ENCODE measurements at places on chromosomes 16 and 17.
A peak's percentile ranks its signal among the peaks of the same experiment; 100 is the strongest.

DNA sequence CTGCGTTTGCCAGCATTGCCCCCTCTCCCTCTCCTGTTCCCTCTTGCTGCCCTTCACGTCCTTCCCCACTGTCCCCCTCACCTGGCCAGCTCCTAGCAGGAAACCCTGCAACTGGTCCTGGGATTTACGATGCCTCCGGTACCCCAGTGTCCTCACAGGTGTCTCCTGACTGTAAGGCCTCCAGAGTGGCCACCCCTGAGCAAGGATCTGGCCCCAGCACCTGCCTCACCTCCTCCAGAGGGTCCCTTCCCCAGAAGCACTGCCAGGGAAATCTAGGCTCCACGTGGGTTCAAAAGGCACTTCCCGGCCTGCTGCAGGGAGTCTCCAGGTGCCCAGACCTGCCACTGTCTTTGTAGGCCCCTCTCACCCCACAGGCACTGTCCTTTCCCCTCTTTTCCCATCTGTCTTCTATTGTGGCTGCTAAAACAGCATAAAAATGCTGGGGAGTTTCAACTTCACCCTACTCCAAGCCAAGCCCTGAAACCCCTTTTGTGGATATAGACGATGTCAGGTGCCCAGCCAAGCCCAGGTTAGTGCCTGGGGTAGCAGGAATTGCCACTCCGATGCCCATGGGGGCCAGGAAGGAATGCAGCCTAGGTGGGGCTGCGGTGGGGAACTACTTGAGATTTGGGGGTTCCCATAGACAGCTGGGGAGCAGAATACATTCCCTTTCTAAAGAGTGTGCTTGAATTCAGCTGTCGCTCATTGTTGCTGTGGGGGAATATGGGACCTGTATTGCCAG is 25.7 kb downstream of the RAB11FIP4 start:
- DNase-seq = no peak

GRCh38 chr17:17515934-17516930 is 20.0 kb upstream of the RASD1 start:
- peak; percentile 42 for DNase-seq

DNA sequence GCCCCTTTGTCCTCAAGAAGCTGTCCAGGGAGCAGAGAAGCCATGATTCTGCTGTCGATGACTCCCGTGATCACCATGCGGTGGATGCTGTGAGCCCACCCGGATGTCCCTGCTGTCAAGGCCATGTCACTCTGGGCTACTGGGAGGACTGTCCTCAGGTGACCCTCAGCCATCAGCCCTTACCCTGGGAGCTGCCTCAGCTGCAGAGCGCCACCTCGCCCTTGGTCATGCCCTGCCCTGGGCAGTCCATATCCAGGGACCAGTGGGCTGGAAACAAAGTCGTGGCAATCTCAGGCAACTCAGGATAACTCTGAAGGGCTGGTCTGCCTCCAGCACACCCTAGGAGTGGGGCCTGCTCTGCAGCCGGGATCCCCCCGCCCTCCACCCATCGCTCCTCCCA is 63.6 kb downstream of the CACNG5 start:
- no peak for DNase-seq

- DNase-seq = no peak
Measured at GRCh38 chr17:5784791-5785190, 200.5 kb upstream of the NLRP1 start.

GRCh38 chr16:86248310-86248905 is 261.9 kb upstream of the FOXF1 start:
- DNase-seq = no peak

GRCh38 chr17:16040710-16041251 is 41.2 kb downstream of the TTC19 start:
- DNase-seq = no peak

DNA sequence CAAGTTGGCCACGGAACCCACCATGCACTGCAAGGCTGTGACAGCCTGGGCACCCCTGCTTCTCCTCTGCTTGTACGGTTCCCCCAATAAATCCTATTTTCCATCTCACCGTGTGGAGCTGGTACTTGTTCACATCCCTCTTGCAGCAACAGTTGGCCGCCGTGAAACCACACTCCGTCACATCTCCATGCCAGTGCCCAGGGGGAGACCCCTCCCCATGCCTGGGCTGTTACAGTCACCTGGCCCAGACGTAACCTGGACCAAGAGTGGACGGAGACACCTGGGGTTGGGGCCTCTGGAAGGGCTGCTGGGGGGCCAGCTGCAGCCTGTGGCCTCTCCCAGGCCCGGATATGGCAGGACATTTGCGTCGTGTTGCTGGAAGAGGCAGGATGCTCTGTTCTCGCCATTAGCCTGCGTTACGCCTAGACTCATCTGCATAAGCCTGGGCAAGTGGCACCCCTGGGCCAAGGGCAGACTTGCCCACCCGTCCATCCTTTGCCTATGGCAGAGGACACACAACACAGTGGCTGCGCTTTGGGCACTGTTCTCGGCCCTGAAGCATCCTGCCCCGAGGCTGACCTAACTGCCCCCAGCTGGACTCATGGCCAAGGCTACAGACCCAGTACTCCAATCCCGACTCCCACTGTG is 14.2 kb upstream of the KREMEN2 start:
- DNase-seq = no peak

- no peak for DNase-seq
Measured at GRCh38 chr16:674968-675883, at the start of gene RHBDL1. Gene RHBDL1, plus strand, starts transcription at chr16:675671. Its CDS starts 120 bp downstream, at chr16:675791.

DNA sequence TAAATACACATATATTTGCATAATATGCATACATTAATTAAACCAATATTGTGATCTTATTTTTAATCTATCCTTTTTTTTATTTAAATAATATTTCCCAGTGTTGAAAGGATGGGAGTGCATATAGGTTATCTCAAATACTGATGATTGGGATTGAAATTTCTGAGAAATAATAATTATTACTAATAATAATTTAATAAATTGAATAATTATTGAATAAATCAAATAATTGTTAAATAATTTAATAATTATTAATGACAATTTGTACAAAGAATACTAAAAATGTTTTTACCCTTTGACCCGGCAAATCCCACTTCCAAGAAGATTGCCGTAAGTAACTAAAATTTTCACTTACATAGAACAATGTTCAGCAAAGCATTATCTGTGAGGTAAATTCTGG is 148.9 kb downstream of the ZNF18 start:
- no peak for DNase-seq

DNA sequence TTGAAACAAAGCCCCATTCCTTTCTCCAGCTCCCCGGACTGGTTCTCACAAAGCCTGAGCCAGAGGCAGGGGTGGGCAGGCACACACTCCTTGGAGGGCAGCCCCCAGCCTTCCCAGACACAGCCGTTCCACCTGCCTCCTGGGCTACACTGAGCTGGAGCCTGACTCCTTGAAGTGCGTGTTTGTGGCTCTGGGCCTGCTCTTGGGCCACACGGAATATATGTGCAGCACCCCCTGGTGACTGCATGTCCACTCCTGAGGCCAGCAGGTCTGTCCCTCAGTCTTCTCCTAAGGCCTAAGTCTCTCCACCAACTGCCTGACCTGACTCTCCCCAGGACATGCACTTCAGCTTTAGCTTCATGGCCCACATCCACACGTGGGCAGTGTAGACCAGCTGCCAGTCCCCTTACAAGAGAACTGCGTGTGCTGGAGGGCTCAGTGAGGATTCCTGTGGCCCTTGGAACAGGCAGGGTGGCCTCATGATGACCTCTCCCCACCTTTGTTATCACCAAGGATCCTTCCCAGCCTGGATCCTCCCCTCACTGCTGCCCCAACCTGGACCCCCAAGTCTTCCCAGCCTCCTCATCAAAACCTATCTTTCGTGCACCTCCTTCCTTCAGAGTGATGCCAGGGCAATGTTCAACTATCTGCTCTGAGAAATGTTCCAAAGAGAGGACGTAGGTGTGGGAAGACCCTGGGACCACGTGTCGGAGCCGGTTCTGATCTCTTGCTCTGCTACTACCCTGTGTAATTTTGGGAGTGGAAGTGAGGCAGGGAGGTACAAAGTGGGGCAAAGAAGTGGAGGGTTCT is 12.4 kb upstream of the SLC6A2 start:
- DNase-seq = no peak

DNA sequence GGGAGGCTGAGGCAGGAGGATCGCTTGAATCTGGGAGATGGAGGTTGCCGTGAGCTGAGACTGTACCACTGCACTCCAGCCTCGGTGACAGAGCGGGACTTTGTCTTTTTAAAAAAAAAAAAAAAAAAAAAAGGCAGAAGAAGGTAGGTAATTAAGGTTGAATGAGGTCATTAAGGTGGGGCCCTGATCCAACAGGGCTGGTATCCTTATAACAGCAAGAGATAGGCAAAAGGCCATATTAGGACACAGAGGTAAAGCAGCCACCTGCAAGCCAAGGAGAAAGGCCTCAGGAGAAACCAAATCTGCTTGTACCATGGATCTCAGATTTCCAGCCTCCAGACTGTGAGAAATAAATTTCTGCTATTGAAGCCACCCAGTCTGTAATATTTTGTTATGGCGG is 60.3 kb downstream of the SPAG9 start:
- DNase-seq = no peak

DNA sequence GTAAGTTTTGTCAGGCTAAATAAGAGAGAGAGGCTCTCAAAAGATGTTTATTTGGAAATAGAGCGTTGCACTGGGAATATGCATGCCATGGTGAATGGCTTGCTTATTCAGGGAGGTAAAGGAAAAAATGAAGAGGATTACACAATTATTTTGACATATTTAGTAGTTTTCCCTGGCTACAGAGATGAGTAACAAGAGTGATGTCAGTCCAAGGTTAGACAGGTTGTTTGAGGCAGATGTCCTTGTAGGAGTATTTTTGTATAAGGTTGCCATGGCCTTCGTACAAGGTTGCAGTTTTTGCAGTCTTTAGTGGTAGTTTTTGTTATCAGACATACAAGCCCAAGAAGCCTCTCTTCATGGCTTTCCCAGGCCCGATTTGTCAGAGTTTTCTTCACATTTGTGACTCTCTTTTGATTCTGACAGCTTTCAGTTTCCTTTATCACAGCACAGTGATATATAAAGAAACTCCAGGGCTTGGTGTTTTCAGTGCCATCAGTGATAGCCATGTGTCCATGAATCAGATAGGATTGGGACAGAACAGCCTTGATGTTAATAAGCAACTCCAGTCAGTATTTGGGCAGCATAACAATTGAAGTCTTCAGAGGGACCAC is 18.7 kb upstream of the LGALS9 start:
- DNase-seq = no peak

- peak; percentile 47 for DNase-seq
Measured at GRCh38 chr16:28873543-28874201, 4.6 kb upstream of the ATP2A1 start.

DNA sequence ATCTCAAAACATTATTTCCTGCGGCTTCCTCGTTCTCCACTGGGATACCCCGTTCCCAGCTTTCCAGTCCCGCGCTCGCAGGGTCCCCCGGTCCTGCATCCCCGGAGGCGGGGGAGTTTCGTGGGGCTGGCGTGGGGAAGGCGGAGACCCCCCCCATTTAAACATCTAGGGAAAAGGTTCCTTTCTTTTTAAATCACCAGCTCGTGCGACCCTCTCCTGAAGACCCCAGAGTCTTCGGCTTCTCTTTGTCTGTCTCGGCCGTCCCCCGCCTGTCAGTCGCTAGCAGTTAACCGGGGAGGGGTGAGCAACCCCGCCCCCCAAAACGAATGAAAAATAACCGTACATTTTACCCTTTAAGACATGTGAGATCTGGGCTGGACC is 473 bp upstream of the IGF2BP1 start:
- no peak for DNase-seq

DNA sequence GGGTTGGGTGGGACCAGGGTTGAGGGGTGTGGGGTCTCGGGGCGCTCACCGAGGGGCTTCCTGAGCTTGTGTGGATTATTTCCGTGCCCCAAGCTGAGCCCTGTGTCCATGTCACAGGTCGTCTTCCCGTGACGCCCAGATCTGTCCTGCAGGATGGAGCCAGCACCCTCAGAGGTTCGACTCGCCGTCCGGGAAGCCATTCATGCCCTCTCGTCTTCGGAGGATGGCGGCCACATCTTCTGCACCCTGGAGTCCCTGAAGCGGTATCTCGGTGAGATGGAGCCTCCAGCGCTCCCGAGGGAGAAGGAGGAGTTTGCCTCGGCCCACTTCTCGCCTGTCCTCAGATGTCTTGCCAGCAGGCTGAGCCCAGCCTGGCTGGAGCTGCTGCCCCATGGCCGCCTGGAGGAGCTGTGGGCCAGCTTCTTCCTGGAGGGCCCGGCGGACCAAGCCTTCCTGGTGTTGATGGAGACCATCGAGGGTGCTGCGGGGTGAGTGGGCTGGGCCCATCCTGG is 1.0 kb downstream of the TELO2 start:
- no peak for DNase-seq

GRCh38 chr16:68469796-68470460 is 21.6 kb upstream of the SMPD3 start:
- no peak for DNase-seq

GRCh38 chr16:3058139-3059030 is 7.1 kb upstream of the IL32 start:
- no peak for DNase-seq

DNA sequence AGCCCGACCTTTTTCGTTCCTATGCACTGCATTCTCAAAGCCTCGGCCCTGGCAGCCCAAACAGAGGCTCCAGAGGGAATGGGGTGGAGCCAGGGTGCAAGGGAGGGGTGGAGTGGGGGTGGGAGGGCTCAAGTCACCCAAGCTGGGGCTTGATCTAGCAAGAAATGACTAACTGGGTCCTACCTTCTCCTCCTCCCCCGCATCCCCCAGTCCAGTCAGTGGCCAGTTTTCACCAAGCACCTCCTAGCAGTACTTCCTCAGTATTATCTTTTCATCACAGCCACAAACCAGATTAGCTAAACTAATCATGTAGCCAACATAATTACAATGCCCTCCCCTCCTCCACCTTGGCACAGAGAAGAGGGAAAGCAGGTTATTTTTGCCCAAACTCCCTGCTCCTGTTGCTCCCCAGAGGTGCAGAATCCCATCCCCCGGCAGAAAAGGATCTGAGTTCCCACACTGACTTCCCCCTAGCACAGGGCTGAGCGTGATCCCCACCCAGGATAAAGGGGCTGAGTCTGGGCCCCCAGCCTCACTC is 2.2 kb downstream of the JUP start:
- DNase-seq = peak; percentile 96

- DNase-seq = peak; percentile 91
Measured at GRCh38 chr17:71976011-71976649, 144.7 kb upstream of the SOX9 start.

DNA sequence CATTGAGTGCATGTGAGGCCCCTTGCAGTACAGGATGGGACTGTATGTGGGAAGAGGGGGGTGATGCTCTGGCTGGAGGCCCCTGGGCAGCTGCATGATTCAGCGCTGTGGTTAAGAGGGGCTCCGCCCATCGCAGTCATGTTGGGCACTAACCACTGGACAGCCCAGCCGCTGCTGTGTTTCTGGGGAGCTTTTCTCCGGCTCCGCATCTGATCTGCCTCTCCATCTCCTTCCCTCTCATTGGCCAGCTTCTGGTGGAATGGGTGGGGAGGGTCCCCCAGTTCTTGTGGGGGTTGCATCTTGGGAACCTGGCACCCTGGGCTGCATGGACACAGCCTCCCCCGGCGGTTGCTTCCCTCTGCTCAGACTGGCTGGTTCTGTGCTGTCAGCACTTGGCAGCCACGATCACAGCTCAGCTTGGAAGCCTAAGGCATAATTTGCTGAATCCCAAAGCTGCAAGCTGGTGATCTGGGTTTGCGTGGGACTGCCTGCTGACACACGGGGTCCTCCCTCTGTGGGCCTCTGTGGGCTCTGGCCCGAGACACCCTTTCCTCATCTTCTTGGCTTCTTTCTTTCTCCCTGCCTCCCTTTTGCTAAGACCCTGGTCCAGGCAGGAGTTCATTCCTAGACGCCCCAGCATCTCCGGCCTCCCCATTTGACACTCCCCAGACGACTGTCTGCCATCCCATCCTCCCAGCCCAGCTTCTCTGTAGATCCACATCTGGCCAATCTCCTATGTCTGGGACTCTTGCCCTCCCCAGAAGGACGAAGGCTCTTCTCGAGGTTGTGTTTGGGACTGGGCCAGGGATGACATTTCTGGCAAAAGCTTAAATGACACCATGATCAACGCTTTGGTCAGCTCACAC is 168.3 kb downstream of the SEC14L1 start:
- no peak for DNase-seq

Data from H54 (cell line).